ENCODE measurements at places on chromosomes 13 and 19. TPM values are rescaled to one million over a fixed set of nuclear protein-coding genes. Genes with fewer than 3 reads are reported as not detected.
A peak's percentile ranks its signal among the peaks of the same experiment; 100 is the strongest.

Gene SLC27A1
- 56.5 TPM for total RNA-seq

Gene ZIC2
- not detected for total RNA-seq

Gene RAVER1
- 11.7 TPM for total RNA-seq

Gene ZNF534
- 0.29 TPM for total RNA-seq

DNA sequence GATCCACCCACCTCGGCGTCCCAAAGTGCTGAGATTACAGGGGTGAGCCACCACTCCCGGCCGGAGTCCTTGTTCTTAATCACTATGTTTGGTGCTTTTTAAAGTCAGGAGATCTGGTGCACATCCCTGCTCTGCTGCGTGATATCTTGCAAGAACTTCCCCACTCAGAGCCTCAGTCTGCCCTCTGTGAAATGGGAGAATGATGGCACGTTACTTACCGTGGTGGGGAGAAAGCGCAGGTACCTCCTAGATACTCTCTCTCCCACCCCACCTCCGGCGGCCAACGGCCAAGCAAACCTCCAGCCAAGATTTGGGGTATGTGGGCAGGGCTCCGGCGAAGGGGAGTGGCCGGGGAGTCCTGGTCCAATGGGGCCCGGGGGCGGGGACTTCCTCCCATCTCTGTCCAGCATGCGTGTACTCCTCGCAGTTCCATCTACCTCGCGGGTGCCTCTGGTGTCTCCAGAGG lies at the start of gene RYR1:
TSS of gene RYR1 (plus strand) at position 424 of the 466 bp plus-strand sequence. CDS start 139 bp downstream, outside the sequence.
- peaks cover 8% of the 10 kb centered on the region for H3K27me3 ChIP-seq
- H3K4me3 ChIP-seq: no peak within 1 kb of the TSS
- no peaks in the 10 kb centered on the region for H3K4me1 ChIP-seq
- DNase-seq: peak; percentile 71
- H3K27ac ChIP-seq: no peak within 1 kb of the TSS

DNA sequence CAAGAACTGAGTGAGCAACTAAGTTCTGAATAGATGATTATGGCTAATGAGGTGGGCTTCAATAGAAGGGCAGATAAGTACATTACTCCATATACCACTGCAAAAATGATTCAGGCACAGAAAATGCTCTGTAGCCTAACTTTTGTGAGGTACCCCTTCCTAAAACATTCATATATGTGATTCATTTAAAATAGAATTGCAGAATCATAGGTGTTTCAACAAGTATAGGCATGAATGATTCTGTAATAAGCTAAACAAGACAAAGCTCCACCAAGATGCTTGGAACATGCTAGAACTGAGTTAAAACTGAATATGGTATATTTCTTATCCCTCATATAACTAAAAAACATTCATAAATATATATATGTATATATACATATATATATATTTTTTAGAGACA lies 12.1 kb downstream of the KBTBD7 start:
- H3K4me3 ChIP-seq: no peak overlapping the region
- DNase-seq: no peak
- H3K36me3 ChIP-seq: no peaks in the 10 kb centered on the region
- no peaks in the 10 kb centered on the region for H3K4me1 ChIP-seq
- no peaks in the 10 kb centered on the region for H3K27me3 ChIP-seq
- H3K27ac ChIP-seq: no peak overlapping the region

DNA sequence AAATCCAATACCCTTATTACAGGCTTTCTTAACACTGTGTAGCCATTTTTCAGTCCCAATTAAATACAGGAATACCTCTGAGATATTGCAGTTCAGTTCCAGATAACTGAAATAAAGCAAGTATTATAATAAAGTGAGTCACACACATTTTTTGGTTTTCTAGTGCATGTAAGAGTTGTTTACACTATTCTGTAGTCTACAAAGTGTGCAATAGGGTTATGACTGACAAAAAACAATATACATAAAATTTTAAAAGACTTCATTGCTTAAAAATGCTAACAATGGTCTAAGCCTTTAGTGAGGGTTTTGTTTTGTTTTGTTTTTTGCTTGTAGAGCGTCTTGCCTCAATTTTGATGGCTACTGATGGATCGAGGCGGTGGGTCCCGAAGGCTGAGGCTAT lies 434.4 kb upstream of the NBEA start:
- no peak for DNase-seq
- H3K36me3 ChIP-seq: no peaks in the 10 kb centered on the region
- no peak overlapping the region for H3K27ac ChIP-seq
- no peaks in the 10 kb centered on the region for H3K4me1 ChIP-seq

DNA sequence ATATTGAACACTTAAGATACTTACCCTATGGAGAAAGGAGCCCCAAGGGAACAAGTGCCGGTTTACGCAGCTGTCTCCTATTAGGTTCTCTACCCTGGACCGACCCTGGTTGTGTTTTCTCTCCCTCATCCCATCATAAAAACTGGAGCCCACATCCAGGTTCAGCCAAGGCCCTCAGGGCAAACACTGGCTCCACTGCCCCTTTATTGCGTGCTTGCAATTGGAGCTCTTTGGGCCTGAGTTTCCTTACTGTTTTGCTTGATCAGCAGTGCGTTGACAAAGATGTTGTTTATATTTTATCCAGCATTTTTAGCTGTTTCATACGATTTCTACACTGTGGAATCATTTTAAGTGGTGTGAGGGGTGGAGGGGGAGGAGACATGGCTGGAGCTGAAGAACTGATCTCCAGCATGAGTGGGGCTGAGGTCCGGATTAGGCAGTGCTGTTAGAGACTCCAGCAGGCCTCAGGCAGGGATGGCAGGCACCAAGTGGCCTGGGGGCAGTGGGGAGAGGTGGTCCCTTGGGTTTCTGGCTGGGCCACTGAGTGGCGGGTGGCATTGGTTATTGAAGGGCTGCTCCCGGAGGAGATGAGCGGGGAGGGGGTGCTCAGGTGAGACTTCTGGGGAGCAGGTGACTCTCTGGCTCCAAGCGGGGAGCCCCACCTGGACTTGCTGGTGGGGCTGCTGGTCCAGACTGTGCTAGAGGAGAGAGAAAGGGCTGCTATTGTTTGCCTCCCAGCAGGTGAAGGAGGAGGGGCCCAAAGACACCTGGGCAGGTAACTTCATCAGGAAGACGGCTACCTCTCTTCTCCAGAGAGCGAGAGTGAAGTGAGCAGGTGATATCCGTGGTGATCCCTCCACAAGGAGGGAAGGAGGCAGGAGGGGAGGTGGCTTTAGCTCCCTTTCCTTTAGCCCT lies 62.4 kb upstream of the RNF113B start:
- no peaks in the 10 kb centered on the region for H3K36me3 ChIP-seq
- H3K4me1 ChIP-seq: no peaks in the 10 kb centered on the region
- H3K4me3 ChIP-seq: no peak overlapping the region
- H3K27me3 ChIP-seq: no peaks in the 10 kb centered on the region

DNA sequence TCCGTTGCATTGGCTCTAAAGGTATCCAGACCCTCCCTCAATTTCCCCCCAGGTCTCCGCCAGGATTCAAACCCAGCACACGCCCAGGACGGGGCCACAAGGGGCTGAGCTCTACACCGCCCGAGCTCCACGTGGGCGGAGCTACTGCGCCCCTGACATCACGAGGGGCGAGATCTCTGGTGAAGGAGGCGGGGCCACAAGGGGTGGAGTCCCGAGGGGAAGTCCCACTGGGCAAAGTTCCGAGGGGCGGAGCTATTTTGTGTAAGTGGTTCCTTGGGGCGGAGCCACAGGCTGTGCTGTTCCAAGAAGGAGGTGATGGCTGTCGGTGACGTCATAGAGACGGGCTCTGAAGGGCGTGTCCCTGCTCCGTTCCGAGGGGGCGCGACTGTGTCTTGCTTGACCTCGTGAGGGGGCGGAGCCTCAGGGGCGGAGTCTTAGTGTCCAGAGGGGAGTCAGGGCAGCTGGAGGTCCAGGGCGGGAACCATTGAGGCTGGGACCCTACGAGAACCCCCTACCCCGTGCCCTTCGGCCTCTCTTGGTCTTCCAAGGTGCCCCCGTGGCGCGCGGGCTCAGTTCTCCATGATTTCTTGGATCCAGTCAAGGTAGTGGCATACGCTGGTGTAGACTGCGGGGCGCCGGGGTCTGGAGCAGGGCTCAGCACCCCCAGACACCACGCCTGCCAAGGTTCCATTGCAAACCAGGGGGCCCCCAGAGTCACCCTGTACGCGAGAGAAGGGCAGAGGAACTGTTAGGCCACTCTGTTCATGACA lies 1.3 kb upstream of the KLK8 start:
- no peak overlapping the region for H3K4me3 ChIP-seq
- no peak overlapping the region for H3K27ac ChIP-seq
- no peaks in the 10 kb centered on the region for H3K4me1 ChIP-seq

DNA sequence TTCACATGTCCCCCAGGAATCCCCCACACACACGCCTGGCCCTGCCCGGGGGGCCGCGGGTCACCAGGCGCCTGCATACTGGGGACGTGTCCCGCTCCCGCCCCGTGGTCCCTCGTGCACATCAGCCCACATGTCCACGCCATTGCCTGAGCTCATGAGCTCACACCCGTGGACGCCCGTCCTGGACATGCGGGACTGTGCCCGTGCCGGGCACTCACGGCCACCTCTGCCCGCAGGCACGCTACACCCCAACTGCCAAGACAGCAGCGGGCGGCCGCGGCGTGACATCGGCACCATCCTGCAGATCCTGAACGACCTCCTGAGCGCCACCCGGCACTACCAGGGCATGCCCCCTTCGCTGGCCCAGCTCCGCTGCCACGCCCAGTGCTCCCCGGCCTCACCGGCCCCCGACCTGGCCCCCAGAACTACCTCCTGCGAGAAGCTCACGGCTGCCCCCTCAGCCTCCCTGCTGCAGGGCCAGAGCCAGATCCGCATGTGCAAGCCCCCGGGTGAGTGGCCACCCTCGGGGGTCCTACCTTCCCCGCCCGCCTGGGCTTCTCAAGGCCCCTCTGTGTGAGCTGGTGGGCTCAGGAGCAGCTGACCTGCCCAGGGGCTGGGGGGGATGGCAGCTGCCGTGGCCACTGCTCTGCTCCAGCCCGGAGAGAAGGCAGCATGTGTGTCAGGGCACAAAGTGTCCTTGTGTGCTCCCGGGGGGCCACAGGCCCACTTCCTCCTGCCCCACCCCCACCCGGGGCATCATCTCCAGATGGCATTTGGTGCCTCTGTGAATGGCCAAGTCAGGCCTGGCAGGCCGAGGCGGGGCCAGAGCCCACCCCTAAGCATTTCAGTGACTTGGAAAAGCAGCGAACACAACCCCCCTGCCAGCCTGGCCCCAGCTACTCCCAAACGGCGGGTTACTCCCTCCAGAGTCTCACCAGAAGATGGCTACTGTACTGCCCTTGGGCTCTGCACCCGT lies 7.1 kb downstream of the MIDN start:
- DNase-seq: no peak
- H3K4me1 ChIP-seq: peaks cover 90% of the 10 kb centered on the region
- H3K27ac ChIP-seq: peak overlapping the region; percentile 98
- H3K36me3 ChIP-seq: peaks cover 53% of the 10 kb centered on the region
- no peaks in the 10 kb centered on the region for H3K27me3 ChIP-seq
- H3K4me3 ChIP-seq: no peak overlapping the region

DNA sequence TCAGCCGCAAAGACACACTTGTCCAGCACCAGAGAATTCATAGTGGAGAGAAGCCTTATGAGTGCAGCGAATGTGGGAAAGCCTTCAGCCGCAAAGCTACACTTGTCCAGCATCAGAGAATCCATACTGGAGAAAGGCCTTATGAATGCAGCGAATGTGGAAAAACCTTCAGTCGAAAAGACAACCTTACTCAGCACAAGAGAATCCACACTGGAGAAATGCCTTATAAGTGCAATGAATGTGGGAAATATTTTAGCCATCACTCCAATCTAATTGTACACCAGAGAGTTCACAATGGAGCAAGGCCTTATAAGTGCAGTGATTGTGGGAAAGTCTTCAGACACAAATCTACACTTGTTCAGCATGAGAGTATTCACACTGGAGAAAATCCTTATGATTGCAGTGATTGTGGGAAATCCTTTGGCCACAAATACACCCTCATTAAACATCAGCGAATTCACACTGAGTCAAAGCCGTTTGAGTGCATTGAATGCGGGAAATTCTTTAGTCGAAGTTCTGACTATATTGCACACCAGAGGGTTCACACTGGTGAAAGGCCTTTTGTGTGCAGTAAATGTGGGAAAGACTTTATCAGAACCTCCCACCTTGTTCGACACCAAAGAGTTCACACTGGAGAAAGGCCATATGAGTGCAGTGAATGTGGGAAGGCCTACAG lies 6.8 kb downstream of the ZNF134 start:
- no peak for DNase-seq
- no peak overlapping the region for H3K4me3 ChIP-seq
- H3K27me3 ChIP-seq: no peaks in the 10 kb centered on the region
- H3K27ac ChIP-seq: no peak overlapping the region
- peaks cover 26% of the 10 kb centered on the region for H3K4me1 ChIP-seq
- peaks cover 68% of the 10 kb centered on the region for H3K36me3 ChIP-seq

GRCh38 chr19:22257381-22257780 lies 28.9 kb upstream of the ZNF729 start:
- H3K4me1 ChIP-seq: no peaks in the 10 kb centered on the region
- DNase-seq: no peak
- no peaks in the 10 kb centered on the region for H3K36me3 ChIP-seq
- peaks cover 12% of the 10 kb centered on the region for H3K27me3 ChIP-seq
- no peak overlapping the region for H3K27ac ChIP-seq

DNA sequence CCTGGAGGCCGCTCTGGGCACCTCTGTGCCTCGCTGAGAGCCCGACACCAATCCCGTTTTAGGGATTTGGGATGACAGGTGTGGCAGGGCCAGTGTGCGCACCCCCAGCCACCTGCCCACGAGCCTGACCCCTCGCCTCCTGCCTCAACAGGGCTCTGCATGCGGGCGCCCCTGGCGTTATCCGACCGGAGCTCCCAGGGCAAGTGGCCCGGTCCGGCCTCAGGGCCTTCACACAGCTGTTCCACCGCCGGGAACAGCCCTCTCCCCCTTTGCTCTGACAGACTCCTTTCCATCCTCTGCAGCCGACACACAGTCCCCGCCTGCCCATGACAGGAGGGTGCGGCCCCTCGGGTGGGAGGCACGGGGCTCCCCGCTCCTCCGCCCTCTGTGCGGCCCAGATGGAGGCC lies 7.1 kb upstream of the WDR18 start:
- peaks cover 7% of the 10 kb centered on the region for H3K4me1 ChIP-seq
- peaks cover 4% of the 10 kb centered on the region for H3K36me3 ChIP-seq
- H3K4me3 ChIP-seq: no peak overlapping the region
- no peak for DNase-seq
- no peaks in the 10 kb centered on the region for H3K27me3 ChIP-seq

GRCh38 chr13:103443604-103444003 lies 377.4 kb upstream of the SLC10A2 start:
- no peak overlapping the region for H3K27ac ChIP-seq
- H3K36me3 ChIP-seq: no peaks in the 10 kb centered on the region

DNA sequence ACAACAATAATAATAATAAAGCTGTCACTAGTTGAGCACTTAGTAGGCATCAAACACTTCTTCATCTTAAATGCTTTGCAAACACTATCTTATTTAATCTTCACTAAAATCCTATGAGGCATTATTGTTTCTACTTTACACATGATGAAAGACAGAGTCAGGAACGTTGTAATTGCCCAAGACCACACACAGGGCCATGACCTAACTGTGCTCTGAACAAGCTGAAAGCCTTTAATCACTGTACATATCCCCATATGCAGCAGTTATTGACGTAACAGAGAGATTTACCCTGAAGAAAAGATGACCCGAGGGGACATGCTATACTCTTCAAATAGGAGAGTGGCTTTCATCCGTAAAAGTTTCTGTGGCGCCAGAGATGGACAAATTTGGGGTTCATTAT lies 53.0 kb downstream of the SACS start:
- DNase-seq: no peak
- no peak overlapping the region for H3K4me3 ChIP-seq
- H3K27me3 ChIP-seq: no peaks in the 10 kb centered on the region
- no peaks in the 10 kb centered on the region for H3K36me3 ChIP-seq
